Stimulated activated CD4-positive, alpha-beta T cell treated with anti-CD3 and anti-CD28 coated beads, Interleukin-4, amount 100 ng/mL, for 48 hours (primary cell): ENCODE measurements at places on chromosomes 12 and 14.

- no peak for DNase-seq
These were observed 46.6 kb downstream of the SMIM41 start for GRCh38 chr12:52126050-52126604.

GRCh38 chr12:28360253-28360652 lies 170.0 kb downstream of the CCDC91 start:
- no peak for DNase-seq

DNA sequence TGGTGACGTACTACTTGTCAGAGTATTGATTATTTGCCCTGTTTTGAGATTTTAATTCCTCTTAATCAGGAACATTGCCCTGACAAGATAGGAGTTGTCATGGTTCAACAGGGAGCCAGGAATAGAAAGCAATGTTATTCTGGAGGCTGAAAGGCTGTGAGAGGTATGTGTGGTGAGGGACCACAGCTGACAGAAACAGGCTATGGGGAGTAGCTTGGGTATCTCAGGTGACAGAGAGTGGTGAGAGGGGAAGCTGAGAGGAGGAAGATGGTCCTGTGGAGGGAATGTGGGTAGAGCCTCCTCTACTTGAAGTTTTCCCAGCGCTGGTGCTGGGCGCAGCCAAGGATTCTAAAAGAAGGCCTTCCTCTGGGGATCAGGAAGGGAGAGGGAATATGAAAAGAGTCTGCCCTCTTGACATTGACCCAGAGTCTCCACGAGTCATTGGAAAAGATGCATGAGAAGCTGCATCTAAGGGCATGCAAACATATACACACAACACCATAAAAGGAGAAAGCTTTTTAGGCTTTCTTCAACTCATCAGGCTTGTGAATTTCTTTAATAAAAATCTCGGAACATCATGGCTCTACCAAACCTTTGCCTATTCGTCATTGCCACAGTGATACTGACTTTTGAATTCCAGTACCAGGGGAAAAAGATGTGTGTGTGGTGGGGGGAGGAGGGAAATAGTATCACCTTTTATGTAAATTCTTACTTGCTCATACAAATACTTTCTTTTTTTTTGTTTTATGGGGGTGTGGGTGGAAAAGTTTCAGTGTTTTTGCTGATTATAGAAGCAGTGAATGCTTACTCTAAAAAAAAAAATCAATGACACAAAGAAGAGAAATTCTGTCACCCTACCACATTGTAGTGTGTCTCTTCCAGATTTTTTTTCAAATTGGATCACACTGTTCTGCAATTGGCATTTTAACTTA lies 39.9 kb upstream of the DHRS7 start:
- DNase-seq, result no peak

GRCh38 chr14:104953896-104954656 lies 24.1 kb downstream of the AHNAK2 start:
- no peak for DNase-seq

- DNase-seq, result no peak
These were observed 25.7 kb downstream of the KLRK1 start for GRCh38 chr12:10363914-10364814.

- no peak for DNase-seq
These were observed 65.8 kb downstream of the RESF1 start for GRCh38 chr12:32024884-32025592.

DNA sequence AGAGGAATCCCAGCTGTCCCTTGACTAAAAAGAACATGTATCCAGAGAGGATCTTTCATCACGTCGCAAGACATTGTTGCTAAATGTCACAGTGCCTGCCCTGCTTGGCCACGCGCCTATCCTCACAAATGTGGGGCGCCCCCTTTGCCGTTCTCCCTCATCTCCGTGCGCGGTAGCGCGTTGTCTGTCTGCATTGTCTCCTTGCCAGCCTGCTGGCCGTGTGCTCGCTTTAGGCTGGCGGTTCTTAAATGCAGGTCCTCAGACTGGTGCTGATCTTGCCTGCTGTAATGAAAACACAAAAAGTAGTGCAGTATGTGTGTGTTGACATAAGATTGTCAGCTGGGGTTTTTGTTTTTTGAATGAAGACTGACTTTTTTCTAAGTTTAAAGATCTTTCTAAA lies 198.2 kb upstream of the RGS6 start:
- no peak for DNase-seq

DNA sequence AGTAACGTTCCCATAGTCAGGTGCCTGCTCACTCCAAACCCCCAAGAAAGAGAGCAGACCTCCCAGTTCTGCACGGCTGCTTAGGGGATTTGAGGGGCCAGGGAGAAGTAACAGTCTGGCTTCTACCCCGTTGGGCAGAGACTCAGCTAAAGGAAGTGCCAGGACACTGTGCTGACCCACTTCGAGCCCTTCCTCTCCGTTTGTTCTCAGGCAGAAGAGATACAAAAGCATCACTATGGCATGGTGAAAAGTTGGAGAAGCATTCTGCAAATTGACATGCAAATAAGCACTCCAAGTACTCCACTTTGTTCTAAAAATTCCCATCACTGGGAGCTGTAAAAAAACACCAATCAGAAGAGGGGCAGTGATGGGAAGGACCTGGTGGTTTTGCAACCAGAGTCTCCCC lies 239.1 kb downstream of the EGLN3 start:
- no peak for DNase-seq

DNA sequence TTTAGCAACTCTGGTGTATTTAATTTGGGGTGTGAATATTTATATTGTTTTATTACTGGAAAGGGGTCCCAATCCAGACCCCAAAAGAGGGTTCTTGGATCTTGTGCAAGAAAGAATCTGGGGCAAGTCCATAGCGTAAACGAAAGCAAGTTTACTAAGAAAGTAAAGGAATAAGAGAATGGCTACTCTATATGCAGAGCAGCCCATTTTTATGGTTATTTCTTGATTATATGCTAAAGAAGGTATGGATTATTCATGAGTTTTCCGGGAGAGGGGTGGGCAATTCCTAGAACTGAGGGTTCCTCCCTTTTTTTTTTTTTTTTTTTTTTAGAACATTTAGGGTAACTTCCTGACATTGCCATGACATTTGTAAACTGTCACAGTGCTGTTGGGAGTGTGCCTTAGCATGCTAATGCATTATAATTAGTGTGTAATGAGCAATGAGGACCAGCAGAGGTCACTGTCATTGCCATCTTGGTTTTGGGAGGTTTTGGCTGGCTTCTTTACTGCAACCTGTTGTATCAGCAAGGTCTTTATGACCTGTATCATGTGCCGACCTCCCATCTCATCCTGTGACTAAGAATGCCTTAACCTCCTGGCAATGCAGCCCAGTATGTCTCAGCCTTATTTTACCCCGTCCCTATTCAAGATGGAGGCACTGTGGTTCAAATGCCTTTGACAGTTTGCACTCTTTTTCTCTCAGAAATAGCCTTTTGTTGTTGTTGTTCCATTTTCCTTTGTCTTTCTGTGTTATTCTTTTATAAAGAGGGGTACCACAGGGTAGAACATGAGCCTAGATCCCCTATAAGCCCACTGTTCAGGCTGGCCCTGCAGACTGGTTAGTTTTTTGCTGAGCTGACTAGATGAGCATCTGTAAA lies 75.5 kb upstream of the DCD start:
- no peak for DNase-seq

- no peak for DNase-seq
These were observed 8.8 kb downstream of the TBX5 start for GRCh38 chr12:114396869-114397719.

GRCh38 chr14:68094158-68094557 lies 274.6 kb downstream of the RAD51B start:
- DNase-seq, result no peak

- DNase-seq, result no peak
These were observed 188.5 kb upstream of the TMEM132C start for GRCh38 chr12:128078301-128078971.

DNA sequence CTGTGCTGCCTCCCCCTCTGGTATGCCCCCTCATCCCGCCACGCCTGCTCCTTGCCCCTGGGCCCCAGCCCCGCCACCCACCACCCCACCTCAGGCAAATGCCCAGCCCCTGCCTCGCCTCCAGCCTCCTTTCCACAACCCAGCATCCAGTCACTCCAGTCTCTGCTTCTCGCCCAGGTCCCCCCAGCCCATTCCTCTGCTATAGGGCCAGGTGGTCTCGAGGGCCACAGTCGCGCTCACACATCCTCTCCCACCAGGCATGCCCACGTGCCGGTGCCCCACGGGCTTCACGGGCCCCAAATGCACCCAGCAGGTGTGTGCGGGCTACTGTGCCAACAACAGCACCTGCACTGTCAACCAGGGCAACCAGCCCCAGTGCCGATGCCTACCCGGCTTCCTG lies 6.1 kb upstream of the NXPH4 start:
- no peak for DNase-seq

- no peak for DNase-seq
These were observed 392.9 kb downstream of the NOVA1 start for GRCh38 chr14:26204728-26205479.

- DNase-seq, result no peak
These were observed 2.7 kb downstream of the CGRRF1 start for GRCh38 chr14:54512393-54512792.
